Lower leg skin (tissue), 4 donors: ENCODE measurements at places on chromosomes 12 and 14.

- no peak for DNase-seq
Measured at GRCh38 chr12:106759526-106760183, 14.8 kb upstream of the RIC8B start.

- no peak for DNase-seq
Measured at GRCh38 chr14:103685276-103686211, 29.7 kb downstream of the XRCC3 start.

DNA sequence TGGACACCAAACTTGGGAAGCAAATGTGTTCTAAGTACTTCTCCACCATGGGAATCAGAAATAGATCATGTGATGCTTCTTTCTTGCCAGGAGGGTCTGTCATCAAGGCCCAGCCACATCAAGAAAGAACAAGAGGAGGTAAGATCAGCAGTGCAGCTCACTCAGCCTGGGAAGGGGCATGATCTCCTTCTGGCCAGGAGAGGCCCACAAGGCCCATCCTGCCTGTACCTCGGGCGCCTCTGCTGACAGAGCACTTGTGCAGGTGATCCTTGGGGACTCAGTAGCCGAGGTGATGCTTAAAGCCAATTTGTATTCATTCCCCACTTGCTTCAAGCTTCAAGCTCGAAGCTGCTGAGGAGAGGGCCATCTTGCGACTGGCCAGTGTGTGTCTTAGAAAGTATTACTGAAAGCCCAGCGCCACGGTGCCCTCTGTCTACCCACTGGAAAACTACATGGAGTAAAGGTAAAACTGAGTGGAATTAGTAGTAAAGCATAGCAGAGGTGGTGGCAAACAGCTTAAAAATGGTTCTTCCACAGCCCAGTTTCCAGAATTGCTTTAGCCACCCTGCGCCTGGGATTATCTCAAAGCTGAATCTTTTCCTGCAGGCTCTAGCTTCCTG lies 26.2 kb downstream of the RTRAF start:
- DNase-seq = no peak

DNA sequence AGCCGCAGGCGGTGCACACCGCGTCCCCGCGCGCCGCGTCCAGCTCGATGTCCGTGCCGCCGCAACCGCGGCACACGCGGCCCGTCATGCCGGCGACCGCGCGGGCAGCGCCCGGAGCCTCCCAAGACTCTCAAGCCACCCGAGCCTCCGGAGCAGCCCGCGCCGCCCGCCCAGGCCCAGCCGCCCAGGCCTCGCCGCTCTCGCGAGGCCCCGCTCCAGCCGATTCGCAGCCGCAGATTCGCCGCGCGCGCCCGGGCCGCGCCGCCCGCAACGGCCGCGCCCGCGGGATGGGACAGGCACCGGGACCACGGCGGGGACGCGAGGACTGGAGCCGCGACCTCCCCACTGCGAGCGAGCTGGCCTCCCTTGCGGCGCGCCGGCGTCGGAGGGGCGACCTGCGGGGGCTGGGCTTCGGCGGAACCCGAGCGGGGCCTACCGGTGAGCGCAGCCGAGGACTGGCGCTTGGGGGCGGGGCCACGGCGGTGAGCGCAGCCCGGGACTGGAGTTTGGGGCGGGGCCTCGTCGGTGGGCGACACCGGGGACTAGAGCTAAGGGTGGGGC lies at the start of gene BRF1:
Gene BRF1, minus strand, starts transcription at position 460 of the 561 bp plus-strand sequence. Its CDS starts 372 bp downstream, at position 88.
- DNase-seq = peak; percentile 90

DNA sequence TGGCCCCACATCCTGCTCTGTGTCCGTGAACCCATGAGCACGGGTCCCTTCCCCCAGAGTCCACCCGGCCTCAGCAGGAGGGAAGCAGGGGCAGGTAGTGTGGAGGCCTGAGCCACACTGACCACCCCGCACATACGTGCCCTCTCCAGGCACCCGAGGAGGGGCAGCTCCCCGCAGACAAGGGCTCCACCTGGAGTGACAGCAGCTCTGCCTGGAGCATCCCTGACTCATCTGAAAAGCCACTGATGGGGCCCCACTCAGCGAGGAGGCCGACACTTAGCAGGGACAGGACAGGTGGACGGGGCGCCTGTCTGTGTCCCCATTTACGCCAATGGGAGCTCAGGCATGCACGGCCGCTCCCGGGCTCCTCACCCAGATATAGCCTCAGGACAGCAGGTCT lies 237.6 kb upstream of the SFSWAP start:
- peak; percentile 68 for DNase-seq

DNA sequence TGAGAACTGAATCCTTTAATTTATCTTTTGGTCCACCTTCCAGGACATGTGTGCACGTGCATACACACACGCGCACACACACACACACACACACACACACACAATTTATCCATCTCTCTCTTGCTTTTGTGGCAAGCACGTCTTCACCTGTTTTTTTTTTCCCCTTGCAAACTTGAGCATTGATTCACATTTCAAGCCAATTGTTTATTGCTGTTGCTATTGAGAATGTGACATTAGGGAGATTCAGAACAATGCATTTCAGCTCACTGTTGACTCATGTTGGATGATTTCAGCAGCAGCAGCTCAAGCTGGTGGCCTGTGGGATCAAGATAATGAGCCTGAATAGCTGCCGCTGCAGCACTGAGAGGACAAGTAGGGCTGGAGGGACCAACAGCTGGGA lies 128.9 kb downstream of the SNAPC1 start:
- no peak for DNase-seq

DNA sequence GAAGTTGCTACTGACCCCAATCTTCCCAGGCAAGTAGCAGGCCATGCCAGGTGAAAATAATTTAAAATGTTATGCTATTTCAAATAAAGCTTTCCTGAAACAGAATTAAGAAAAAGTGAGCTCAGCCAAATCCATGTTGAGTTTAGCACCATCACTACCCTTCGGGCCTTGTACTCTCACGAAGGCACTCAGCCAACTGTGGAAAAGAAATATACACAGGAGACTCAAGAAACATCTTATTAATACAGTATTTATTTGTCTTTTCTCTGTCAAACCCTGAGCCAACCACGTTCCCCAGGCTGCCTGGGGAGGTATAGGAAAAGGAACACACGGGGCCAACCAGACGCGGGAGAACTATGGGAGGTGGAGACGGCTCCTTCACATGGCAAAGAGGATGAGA lies 10.9 kb downstream of the ATP5MC2 start:
- no peak for DNase-seq

- DNase-seq = no peak
Measured at GRCh38 chr14:97137705-97138104, 340.5 kb downstream of the VRK1 start.

DNA sequence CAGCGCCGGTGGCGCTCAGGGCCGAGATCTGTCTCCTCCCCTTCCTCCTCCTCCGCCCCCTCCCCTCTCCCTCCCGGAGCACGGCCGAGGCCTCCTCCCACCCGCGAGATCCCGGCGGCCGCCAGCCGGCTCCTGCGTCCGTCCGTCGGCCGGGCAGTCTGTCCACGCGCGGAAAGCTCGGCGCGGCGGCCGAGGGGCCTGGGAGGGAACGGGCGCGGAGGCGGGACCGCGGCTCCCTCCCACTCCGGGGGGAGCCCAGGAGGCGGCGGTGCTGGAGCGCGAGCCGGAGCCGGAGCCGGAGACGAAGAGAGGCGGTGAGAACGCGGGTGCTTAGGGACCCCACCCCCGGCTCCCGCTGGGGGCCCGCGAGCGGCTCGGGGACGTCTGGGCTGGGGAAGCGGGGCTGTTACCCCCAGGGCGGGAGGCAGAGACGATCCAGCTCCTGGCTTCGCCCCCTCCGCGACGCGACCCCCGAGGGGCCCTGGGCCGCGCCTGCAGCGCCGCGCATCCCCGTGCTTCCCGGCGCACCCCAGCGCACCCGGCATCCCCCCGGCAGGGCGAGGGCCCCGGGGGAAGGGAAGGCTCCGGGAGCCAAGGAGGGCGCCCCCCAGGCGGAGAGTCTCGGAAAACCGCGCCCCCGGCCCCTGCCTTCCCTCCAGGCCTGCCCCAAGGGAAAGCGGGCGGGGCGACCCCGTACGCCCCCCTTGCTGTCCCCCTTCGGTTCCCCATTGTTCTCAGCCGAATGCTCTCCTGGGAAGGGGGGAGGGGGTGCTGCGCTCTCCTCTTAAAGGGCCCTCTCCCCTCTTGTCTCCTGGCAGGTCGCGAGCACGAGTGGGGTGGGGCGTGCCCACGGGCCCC lies at the start of gene DTX1:
Gene DTX1, plus strand, starts transcription at position 100 of the 858 bp plus-strand sequence. CDS start 1,463 bp downstream, outside the sequence.
- no peak for DNase-seq

DNA sequence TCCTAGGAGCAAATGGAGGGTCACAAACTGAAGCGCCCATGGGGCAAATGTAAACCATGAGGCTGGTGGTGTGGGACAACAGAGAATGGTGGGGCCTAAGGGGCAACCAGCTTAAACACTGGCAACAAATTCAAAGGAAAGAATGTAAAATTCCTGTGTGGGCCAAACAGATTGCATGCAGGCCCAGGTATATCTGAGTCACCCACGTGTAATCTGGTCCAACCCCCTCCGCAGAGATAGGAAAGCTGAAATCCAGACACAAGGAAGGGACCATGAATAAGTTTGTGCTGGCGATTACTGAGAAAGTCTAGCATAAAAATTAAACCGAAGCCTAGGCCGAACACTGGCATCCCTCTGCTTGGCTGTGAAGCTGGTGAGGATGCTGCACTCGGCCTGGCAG lies 71.6 kb downstream of the ITPK1 start:
- no peak for DNase-seq

DNA sequence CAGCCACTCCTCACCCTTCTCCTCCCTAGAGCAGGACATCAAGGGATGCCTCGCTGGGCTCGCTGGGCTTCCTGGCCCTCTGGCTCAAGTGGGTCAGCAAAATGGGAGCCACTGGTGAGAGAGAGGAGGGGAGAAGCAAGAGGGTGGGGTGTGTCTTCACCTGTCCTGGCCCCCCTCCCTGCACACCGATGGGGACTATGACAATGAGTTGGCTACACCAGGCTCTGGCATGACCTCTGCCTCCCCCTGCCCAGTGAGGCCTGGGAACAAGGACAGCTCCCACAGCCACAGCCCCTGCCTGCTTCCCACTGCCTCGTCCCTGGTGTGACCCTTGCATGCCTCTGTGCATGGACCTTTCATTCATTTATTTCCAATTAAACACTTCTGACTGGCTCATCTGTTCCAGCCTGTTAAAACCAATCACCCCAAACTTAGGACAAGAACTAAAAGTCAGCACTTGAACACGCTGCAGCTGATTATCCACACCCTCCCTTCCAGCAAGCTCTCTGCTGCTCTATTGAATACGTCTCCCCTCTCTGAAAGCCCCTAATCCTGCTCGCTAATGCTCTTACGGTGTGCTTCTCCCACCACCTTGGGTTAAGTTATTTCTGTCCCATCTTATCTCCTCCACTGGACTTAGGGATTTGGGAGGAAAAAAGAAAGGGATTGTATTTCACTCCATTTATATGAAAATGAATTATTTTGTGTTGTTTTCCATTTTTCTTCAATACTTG lies 5.8 kb upstream of the PPP2R5C start:
- peak; percentile 10 for DNase-seq

DNA sequence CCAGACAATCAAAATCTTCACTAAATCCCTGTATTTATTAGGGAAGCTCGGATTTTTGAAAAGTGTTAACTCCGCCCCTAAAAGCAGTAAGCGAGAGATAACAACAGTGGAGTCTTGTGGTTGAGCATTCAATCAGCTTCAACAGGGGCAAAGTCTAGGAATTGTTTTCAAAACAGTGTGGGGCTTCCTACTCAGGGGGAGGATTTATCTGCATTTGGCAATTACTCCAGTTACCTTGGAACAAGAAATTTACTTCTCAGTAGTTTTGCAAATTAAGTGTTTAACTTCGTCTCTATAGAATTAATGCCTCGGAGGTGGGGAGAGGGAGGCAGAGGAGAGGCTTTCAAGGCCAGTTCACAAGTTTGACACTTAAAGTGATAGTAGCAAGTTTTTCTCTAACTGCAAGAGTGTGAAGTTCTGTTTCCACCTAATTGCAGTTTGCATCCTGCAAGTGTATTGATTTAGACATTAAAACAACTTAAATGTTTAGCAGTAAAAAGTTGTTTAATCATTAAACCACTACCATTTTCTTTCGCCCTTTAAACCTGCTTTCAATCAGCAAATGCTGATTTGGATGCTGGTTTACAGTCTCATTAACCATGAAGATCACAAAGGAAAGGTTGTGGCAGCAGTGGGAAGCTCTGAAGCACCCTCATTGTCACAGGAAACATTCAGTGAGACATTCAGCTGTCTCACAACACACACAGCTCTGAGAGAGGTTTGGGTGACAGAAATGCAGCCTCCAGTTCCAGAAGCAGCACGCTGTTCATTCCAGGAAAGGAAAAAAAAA lies 102.0 kb downstream of the HMGA2 start:
- no peak for DNase-seq

DNA sequence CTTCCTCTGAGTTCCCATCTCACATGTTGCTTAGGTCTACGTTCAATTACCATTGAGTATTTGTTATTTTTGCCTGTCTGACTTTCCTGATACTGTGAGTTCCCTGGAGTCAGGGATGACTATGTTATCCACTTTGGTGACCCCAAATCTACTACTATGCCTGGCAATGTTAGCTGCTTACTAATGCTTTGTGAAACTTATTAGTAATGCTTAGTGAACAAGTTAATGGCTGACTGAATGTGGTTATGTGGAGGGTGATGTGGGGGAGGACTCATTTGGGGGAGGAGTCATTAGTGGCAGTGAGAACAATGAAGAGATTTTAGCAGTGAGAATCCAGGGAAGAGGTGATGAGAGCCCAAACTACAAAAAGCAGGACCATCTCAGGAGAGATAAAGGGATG lies 121.6 kb downstream of the KTN1 start:
- no peak for DNase-seq

DNA sequence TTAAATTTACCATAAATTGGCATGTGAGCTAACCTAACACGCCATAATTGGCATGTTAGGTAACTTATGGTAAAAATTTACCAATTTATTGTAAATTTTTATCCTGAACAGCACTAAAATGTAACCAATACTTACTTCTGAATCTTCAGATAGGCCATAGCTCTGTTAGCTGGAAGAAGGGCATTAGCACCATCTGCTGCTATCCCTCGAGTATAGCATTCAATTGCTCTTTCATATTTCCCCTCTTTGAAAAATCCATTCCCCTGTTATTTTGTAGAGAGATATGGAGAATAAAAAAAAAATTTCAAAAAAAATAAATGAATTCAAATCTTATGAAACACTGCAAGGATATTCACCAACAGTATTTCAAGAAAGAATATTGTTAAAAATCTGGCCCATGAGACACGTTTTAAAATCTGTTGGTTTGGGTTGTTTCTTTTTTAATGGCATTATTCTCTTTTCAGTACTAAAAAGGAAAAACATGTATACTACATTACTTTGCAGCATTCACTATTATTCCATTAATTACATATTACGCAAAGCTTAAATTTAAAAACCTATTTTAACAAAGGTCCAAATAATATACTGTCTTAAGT lies 19.1 kb downstream of the RPAP3 start:
- no peak for DNase-seq

DNA sequence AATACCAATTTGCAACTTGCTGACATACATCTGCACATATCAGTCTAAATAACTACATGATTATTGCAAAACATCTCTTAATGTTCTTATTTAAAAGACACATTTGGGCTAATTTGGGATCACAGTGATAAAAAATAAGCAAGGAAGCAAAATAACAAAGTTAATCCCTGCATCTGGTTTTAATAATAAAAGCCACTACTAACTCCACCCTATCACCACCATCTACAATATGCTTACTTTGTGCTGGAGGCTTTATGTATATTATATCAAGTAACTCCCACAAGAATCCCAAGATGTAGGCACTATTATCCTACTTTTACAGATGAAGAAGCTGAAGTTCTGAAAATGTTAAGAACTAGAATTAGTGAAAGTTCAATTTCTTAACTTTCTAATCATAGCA lies 45.7 kb downstream of the TAOK3 start:
- no peak for DNase-seq
